Activated CD4-positive, CD25-positive, alpha-beta regulatory T cell (primary cell): ENCODE measurements at places on chromosomes 6 and 20.

- DNase-seq: no peak
These were observed 292.2 kb downstream of the PREX1 start for GRCh38 chr20:48535556-48535955.

GRCh38 chr20:2363187-2363586 is 17.5 kb upstream of the TGM6 start:
- DNase-seq: no peak

DNA sequence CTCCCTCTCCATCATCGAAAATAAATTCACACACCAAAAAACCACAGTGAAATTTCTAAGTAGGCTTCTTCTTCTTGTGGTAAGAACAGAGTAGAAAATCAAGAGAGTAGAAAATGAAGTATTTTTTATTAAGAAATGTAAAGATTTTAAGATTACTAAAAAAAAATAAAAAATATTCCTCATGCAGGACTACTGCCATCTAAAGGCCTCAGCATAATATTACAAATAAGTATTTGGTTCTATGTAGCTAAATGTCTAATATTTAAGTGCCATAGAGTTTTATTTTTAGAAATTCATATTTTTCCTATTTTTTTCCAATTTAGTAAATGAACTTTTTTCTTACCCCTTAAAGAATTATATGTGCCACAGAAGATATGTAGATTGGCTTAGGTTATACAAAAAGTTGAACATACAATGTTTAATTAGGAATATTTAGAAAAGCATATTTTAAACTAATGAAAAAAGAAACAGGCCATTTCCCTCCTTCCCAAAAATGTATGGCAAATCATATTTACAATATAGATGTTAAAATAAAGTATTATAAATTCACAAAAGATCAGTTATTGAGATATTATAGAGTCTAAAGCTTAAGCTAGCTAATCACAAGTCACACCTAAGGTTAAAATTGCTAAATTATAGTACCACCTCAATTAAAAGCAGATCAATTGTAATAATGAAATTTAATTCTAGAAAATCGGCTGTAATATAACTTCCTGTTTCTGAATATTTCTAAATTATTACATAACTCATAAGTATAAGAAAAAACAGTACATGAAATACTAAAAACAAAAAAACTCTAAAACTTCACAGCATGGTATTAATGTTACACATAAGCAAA is 3.5 kb upstream of the NT5DC1 start:
- no peak for DNase-seq

- DNase-seq: no peak
These were observed 1.6 kb downstream of the CDH22 start for GRCh38 chr20:46306743-46307138.

DNA sequence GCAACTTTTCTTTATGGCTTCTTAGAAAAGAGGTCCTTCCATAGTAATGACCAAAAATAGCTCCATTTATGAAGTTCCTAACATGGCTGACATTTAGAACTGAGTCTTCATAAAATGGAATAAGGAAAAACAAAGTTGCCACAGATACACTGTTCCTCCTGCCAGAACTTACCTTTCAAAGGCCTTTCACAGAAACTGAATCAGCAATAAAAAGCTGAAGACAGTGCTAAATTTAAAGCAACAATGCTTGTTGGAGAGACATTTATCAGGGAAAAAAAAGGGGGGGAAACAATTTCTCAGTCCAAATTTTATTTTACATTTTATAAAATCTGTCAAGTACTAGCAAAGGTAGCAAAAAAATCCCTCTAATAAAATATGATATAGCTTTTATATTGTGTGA is 17.3 kb downstream of the DEK start:
- no peak for DNase-seq

GRCh38 chr6:110864824-110865223 is 9.8 kb upstream of the AMD1 start:
- no peak for DNase-seq

GRCh38 chr6:24125980-24126379 is at the start of gene NRSN1:
Gene NRSN1, plus strand, starts transcription at chr6:24126215. Its CDS starts 8,113 bp downstream, at chr6:24134328.
- no peak for DNase-seq
